ENCODE measurements at places on chromosomes 1 and 21. TPM values are rescaled to one million over a fixed set of nuclear protein-coding genes. Genes with fewer than 3 reads are reported as not detected.

EPHA8 gene
- not detected for total RNA-seq

DNA sequence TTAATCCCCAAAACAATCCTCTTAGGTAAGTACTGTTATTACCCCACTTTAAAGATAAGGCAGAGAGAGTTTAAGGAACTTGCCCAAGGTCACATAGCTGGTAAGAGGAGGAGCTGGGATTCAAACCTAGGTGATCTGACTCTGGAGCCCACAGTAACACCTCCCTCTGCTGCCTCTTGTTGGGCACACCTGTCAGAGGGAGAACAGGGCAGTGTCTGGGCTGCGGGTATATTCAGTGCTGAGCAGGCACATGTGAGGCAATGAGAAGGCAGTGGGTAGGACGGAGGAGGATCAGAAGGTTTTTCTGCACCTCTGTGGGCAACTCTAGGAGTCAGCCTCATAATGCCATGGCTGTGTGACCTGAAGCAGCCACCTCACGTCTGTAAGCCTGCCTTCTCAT is 1.8 kb downstream of the HPCA start:
- DNase-seq, result no peak

HSPB7 gene
- 36.2 TPM for total RNA-seq

GRCh38 chr1:232036181-232036933 is 409.8 kb downstream of the DISC1 start:
- no peak for DNase-seq

CELSR2 gene
- total RNA-seq, result 19.2 TPM

GNAT2 gene
- not detected for total RNA-seq

DNA sequence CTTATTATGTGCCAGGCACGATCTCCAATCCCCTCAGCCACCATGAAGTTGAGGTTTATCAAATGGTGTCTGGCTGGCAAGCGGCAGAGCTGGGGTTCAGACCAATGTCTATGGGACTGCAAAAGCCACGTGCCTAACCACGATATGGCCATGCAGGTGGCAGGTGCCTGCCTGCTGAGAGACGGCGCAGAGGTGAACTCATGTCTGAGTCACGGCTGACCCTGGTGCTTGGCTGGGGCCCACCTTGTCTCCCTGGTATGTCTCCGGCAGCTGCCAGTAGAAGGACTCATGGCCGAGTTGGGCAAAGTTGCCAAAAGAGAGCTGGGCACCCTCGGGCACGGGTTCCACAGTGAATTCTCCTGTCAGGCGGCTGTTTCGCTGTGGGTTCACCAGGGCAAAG is 59.9 kb downstream of the LDLRAD2 start:
- no peak for DNase-seq

- DNase-seq, result no peak
Measured at GRCh38 chr1:220556641-220557040, 28.7 kb downstream of the MARK1 start.

GRCh38 chr1:180837020-180837419 is 75.7 kb upstream of the KIAA1614 start:
- DNase-seq, result no peak

GRCh38 chr1:99365141-99365540 is 100.8 kb downstream of the PLPPR4 start:
- no peak for DNase-seq

- no peak for DNase-seq
Measured at GRCh38 chr1:205430696-205431305, 8.9 kb upstream of the LEMD1 start.

- DNase-seq, result no peak
Measured at GRCh38 chr21:33560965-33561364, 18.1 kb downstream of the SON start.

INSRR gene
- 0.13 TPM for total RNA-seq

- no peak for DNase-seq
Measured at GRCh38 chr1:70486676-70487458, 75.8 kb downstream of the CTH start.

- no peak for DNase-seq
Measured at GRCh38 chr1:203609979-203610493, 16.6 kb upstream of the ATP2B4 start.

- no peak for DNase-seq
Measured at GRCh38 chr1:201656311-201657032, 117.5 kb downstream of the NAV1 start.

GRCh38 chr1:107297681-107298080 is 156.8 kb downstream of the NTNG1 start:
- DNase-seq, result no peak

CYP4A11 gene
- not detected for total RNA-seq

GRCh38 chr1:109383087-109383779 is 14.5 kb downstream of the SORT1 start:
- DNase-seq, result no peak

FAM110D gene
- total RNA-seq, result 7.9 TPM

DNALI1 gene
- total RNA-seq, result 11.5 TPM

DNA sequence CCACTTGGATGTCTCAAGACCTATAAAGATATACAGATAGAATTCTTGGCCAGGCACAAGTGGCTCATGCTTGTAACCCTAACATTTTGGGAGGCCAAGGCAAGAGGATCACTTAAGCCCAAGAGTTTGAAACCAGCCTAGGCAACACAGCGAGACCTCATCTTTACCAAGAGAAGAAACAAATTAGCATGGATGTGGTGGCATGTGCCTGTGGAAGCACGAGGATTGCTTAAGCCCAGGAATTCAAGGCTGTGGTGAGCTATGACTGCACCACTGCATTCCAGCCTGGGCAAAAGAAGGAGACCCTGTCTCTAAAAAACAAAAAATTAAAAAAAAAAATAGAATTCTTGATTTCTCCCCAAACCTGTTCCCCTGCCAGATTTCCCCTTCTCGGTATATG is 8.3 kb downstream of the ASAP3 start:
- no peak for DNase-seq

- no peak for DNase-seq
Measured at GRCh38 chr1:214604523-214604922, 1.5 kb downstream of the CENPF start.

GRCh38 chr21:38733972-38734546 is 71.7 kb upstream of the ETS2 start:
- DNase-seq, result peak; percentile 93

DNA sequence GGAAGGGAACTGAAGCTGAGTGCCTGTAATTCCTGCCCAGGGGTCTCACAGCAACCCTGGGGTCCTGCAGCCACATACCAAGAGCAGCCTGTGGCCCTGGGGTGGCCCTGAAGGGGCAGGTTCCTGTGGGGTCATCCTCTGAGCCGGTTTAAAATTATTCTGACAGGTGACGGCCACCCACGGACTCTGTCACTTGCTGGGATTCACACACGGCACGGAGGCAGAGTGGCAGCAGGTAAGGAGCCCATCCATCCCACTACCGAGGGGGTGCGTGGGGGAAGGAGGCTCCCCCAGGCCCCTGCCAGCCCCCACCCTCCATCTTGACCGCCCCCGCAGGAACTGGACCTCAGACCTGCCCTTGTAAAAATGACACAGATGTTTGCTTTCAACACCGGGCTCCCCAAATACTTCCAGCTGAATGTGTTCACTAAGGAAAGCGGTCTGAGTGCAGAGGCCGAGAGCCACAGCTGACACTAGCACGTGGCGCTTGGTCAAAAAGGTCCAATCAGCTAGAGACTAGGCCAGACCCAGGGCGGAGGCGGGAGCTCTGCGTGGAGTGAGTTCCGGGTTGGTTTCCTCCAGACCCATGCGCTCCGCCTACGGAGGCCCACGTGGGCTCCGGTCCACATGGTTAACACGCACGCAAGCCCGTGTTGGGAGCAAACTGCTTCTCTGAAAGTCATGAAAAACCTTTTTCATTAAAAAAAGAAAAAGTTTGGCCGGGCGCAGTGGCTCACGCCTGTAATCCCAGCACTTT is 10.0 kb downstream of the YBEY start:
- peak; percentile 77 for DNase-seq

GRCh38 chr1:228695015-228695955 is 40.0 kb upstream of the RHOU start:
- no peak for DNase-seq

GRCh38 chr1:70887936-70888335 is 159.7 kb downstream of the PTGER3 start:
- DNase-seq, result no peak

HEYL gene
- 8.2 TPM for total RNA-seq

SIM2 gene
- 0.49 TPM for total RNA-seq

CRABP2 gene
- total RNA-seq, result 229 TPM

DNA sequence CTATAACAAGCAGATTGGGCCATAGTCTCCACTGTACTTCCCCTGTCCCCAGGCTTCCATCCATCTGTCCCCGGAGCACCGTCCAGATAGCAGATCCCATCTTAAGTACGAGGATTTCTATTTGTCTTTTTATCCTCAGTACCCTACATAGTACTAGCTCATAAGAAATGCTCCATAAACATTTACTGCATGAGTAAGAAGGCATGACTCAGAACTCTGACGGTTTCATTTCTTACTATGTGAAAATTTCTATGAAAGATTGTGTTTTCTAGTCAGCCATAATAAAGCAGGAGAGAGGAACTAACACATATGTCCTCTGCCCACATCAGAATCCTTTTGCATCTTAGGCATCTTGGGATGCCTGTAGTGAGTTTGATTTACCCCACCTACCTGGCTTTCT is 49.5 kb downstream of the CHD1L start:
- DNase-seq, result no peak

DNA sequence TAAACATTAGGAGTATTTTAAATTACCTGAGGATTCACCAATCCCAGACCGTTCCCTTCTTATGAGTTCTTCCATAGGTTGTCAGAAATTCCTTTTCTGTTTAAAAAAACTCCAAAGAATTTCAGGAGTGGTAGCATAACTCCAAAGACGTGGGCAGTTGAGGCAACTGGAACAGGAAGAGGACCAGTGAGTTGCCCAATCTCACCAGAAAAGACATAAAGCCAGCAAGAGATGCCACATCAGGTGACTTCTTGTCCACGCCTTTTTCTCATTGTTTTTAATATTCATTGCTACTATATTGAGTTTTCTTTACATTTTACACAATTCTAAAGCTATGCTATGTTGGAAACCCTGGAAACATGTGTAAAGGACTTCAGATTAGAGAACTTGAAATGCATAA is 88.1 kb upstream of the JAK1 start:
- DNase-seq, result no peak

DMRTA2 gene
- not detected for total RNA-seq

DNA sequence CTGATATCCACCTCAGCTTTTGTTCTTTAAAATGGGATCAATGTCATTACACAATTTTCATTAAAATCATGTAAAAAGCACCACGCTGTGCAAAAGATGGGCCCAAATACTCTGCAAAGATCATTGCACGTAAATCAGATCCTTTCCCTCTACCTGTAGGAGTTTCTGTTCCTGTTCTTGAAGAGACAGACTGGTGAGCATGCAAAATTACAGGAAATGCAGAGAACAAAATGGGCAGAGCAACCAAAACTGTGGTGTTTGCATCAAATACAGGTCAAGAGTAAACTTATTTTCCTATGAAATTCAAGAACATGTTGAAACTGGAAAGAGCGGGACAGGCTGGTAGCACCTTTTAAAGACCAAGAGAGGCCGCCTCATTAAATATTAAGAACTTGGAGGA is 294.9 kb upstream of the ADGRL2 start:
- DNase-seq, result no peak

- DNase-seq, result no peak
Measured at GRCh38 chr1:245776694-245777332, 622.0 kb downstream of the KIF26B start.

DNA sequence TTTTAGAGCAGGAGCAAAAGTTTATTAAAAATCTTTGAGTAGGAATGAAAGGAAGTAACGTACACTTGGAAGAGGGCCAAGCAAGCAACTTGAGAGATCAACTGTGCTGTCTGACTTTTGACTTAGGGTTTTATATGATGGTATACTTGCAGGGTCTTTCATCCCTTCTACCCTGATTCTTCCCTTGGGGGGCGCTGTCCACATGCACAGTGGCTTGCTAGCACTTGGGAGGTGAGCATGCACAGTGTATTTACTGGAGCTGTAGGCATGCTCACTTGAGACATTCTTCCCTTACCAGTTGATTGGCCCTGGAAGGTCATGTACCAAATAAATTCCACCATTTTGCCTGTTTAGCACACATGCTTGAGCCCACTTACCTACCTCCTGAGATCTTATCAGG is 1001.3 kb upstream of the ADGRL2 start:
- DNase-seq, result no peak

DNA sequence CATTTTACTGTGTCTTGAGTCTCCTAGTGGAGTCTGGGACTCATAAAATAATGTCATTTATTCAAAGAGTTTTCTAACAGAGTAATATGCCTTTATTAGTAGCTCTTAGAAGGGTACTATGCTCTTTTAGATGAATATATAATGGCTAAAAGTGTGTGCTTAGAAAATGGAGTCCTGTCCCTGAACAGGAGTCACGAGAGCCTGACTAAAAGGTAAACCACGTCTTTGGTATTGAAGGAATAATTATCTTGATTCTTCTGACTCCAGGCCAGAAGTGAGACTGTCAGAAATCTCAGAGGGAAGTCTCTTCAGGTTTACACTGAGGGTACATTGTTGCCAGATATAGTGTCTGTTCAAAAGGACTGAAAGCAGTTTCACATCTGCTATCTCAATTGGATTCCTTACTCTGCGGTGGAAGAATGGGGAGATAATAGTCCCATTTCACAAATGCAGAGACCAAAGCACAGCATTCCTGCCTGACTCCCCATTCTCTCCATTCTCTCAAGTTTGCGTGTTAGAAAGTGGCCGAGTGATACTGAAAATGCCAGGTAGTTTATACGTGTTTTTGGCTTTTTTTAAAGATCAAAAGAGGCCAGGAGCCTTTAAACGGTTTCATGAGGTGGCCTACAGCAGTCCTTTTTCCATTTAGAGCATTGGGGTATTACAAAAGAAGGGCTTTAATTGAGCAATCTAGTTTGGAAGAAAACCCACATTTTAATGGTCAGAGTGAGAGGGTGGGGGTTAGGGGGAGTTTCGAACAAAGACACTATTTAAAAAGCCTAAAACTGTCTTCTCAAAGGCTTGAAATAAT is 176.6 kb downstream of the VPS13D start:
- DNase-seq, result no peak

DNA sequence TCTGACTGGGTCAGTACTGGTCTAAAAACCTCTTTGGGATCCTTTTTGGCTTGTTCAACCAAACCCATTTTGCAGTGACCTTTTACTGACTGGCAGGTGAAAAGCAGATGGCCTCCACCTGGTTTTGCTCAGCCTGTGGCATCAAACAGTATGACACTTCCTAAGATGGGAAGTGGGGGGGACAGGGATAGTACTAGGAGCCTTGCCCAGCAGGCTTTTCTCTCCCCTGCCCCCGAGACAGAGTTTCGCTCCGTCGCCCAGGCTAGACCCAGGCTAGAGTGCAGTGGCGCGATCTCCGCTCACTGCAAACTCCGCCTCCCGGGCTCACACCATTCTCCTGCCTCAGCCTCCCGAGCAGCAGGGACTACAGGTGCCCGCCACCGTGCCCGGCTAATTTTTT is 18.3 kb downstream of the INTS3 start:
- no peak for DNase-seq

DNA sequence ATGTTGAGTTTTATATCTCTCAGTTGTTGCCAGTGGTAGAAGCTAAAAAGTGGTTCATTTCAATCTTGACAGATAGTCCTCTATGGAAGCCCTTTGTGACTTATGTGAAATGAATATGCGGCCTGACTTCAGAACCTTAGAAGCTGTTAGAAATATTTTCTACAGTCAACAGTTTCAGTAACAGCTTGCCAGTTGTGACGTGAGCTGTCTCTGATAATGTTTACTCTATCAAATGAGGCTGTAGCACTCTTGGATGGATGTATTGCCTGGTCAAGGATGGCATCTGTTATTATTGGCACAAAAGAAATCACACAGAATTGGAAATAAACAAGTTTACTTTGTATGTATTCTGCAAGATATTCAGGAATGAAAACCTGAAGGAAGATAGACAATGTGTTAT is 31.9 kb downstream of the SNX7 start:
- no peak for DNase-seq

XCL1 gene
- not detected for total RNA-seq

OR2M7 gene
- total RNA-seq, result not detected

- DNase-seq, result no peak
Measured at GRCh38 chr1:192252776-192253175, 64.0 kb upstream of the RGS21 start.
